Activated gamma-delta T cell (primary cell): ENCODE measurements at places on chromosomes 3 and 15.

GRCh38 chr3:63132461-63133250, 145.5 kb upstream of the SYNPR start:
- DNase-seq: no peak

GRCh38 chr3:40129981-40130380, 179.5 kb upstream of the EIF1B start:
- no peak for DNase-seq

DNA sequence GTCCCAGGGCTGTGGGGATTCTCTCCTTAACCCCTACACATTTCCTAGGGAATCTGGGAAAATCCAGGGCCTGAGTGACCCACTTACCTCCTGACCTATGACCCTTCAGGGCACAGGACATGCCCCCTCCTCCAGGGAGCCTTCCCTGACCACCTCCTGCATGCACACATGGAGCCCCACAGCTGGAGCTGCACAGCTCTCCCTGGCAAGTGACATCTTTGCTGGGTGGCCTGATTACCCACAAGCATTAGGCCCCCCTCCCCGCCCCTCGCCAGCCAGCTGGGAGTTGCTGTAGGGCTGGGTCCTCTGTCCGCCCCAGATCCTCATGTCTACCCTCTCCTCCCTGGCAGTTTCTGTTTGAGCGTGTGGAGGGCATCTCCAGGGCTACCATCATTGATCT, 21.4 kb downstream of the HDAC11 start:
- no peak for DNase-seq

DNA sequence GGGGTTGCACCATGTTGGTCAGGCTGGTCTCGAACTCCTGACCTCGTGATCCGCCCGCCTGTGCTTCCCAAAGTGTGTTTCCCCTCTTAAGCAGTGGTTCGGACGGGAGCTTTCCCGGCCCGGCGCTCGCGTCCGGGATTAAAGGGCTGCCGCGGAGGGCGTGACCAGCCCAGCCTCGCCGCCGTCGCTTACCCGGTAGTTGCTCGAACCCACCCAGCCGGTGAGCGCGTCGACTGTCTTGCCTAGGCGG, 513 bp downstream of the CLASP2 start:
- DNase-seq: no peak

DNA sequence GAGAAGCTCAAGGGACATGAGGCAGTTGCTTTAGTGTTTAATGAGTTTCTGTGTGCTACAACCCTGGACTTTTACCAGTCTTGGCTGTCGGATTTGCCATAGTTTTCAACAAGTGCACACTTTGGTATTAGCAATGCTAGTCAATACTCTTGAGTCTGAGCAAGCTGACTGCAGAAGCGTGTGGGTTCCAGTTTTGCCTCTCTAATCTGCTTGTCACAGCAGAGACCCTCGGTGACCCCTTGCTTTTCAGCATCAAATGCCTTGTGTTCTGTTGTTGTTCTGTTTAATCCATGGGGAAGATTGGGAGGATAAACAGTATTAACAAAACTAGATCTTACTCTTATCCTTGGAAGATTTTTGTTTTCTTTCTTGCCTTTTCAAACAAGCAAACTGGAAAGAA, 194.3 kb upstream of the CHRM5 start:
- no peak for DNase-seq

DNA sequence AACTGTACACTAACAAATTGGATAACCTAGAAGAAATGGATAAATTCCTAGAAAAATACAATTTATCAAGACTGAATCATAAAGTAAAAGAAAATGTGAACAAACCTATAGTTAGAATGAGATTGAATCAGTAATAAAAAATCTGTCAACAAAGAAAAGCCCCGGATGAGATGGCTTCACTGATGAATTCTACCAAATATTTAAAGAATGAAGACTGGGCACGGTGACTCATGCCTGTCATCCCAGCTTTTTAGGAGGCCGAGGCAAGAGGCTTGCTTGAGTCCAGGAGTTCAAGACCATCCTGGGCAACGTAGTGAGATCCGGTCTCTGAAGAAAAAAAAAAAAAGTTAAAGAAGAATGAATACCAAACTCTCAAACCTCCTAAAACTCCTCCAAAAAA, 17.7 kb upstream of the AP4E1 start:
- DNase-seq: no peak

DNA sequence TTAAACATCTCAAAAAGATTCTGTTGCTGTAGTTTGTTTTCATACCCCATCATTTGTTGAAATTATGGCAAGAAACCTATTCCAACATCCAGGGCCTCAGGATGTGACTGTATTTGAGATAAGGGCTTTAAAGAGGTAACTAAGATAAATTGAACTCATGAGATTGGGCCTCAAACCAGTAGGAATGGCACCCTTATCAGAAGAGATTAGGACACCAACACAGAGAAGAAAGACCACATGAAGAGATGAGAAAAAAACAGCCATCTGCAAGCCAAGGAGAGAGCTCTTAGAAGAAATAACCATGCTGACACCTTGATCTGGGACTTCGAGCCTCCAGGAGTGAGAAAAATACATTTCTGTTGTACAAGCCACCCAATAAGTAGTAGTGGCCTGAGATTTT, 157.7 kb downstream of the CGGBP1 start:
- no peak for DNase-seq

- no peak for DNase-seq
These were observed at the start of gene IL20RB for GRCh38 chr3:136957751-136958288. IL20RB (plus strand) TSS chr3:136957983; CDS start chr3:136958114, 131 bp downstream.

GRCh38 chr15:38690216-38690615, 125.6 kb upstream of the RASGRP1 start:
- no peak for DNase-seq

DNA sequence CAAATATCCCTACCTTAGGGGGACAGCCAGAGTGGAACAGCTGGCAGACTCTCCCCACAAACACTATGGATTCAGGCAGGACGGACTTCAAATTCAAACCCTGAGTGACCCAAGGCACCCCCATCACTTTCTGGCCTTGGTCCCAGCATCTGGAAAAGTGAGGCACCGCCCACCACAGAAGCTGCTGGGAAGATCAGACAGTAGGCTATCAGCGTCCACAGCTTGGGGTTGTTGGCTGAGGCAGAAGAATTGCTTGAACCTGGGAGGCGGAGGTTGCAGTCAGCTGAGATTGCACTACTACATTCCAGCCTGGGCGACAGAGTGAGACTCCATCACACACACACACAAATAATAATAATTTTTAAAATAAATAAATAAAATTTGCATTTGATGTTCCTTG, 8.5 kb downstream of the PFKFB4 start:
- no peak for DNase-seq

- no peak for DNase-seq
These were observed 100.0 kb upstream of the DLG1 start for GRCh38 chr3:197398286-197398878.

DNA sequence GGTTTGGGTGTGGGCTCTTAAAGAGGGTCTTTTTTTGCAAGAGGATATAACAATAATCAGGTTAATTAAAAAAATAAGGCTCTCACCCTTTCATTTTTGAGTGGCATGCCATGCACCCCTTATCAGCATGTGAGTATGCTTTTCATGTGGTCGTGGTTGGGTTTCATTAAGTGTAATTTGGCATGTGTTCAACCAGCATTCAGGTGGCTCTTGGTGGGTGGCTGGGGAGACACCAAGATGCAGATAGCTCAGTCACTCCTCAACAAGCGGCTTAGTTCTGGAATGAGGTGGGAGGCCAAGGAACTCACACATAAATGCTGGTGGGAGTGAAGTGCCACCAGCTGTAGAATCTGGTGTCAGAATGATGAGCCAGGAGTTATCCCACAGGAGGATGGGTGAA, 66.8 kb downstream of the FLNB start:
- no peak for DNase-seq

- DNase-seq: no peak
These were observed 154.4 kb downstream of the TUSC7 start for GRCh38 chr3:116863822-116864589.

GRCh38 chr3:191388823-191389222, 58.5 kb upstream of the UTS2B start:
- DNase-seq: no peak

GRCh38 chr3:44596621-44597020, 11.9 kb downstream of the ZNF660 start:
- no peak for DNase-seq

DNA sequence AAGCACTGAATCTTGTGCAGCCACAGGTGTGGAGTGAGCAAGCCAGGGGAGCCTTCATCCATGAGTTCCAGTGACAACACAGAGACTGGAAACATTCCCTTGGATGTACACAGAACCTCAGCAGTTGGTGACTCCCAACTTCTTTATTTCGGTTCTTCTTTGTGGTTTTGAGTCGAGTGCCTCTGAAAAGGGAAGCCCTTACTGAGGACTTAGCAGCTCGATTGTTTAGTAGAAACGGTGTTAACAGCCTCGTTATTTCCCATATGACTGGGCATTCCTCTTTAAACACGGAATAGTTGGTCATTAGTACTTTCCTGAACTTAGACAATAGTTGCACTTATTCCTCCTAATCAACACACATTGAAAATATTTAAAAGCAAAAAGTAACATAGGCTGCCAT, 7.7 kb downstream of the SLCO3A1 start:
- DNase-seq: no peak

GRCh38 chr3:12758025-12758781, 856 bp downstream of the TMEM40 start:
- no peak for DNase-seq

GRCh38 chr3:55069950-55070349, 142.1 kb upstream of the LRTM1 start:
- no peak for DNase-seq

DNA sequence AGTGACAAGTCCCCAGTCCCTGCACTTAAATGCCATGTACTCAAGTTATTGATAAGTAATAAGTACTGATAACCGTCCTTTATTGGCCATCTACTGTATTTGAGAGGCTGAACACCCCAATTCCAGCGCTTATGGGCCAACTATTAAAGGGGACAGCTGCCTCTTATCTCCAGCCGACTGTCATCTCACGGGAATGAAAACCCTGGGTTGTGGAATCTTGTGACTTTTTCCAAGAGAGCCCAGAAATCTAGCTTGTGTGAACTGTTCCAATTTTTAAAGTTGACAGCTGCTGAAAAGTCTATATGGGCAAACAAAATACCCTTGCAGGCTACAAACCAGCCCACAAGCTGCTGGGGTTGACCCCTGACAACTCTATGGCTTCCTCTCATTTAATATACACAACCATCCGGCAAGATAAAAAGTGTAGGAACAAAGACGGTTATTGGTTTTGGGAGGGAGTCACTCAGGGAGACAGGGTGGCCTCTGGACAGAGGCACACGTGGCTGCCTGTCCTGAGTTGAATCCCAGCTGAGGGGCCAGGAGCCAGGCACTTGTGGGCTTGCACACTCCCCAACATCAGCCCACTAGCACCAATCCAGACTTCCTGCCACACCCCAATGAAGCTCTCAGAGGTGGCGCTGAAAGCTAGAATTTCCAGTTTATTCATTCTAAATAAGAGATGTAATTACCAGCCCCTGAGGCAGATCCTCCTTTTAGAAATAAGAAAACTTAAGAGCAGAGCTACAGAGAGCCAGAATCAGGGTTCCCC, 16.2 kb downstream of the SPSB4 start:
- DNase-seq: no peak
